CD4-positive, alpha-beta T cell treated with Interleukin-4 for 4 hours (primary cell): ENCODE measurements at places on chromosomes 4 and X.

DNA sequence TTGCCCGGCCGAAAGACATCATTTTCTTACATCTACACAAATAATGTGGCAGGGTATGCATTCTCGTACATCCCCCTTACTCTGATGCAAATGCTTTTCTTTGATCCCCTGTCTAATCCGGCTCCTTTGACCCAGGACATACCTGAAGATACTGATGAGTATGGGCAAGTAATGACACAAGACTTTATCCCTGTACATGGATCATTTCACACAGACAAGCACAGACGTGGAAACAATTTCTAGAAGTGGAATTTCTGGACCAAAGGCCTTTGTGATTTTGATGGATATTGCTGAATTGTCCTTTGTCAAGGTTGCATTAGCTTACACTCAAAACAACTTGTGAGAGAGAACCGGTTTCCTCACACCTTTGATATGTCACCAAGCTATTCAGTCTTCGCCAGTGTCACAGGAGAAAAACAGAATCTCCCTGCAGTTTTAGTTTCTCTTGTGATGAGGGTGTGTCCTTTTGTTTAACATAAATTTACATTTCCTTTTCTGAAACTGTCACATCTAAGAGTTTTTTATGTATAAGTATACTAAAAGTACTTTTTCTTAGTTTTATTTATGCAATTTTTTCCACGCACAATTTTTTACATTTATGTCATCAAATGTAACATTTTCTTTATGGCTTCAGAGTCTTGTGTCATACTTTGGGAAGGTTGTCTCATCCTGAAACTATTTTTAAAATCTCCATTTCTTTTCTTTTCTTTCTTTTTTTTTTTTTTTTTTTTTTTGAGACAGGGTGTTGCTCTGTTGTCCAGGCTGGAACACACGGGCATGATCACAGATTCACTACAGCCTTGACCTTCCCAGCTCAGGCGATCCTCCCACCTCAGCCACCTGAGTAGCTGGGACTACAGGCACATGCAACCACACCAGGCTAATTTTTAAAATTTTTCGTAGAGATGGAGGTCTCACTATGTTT, 25.2 kb downstream of the RWDD4 start:
- no peak for DNase-seq

GRCh38 chr4:25767877-25768725, 94.7 kb downstream of the SEL1L3 start:
- DNase-seq, result peak; percentile 6

DNA sequence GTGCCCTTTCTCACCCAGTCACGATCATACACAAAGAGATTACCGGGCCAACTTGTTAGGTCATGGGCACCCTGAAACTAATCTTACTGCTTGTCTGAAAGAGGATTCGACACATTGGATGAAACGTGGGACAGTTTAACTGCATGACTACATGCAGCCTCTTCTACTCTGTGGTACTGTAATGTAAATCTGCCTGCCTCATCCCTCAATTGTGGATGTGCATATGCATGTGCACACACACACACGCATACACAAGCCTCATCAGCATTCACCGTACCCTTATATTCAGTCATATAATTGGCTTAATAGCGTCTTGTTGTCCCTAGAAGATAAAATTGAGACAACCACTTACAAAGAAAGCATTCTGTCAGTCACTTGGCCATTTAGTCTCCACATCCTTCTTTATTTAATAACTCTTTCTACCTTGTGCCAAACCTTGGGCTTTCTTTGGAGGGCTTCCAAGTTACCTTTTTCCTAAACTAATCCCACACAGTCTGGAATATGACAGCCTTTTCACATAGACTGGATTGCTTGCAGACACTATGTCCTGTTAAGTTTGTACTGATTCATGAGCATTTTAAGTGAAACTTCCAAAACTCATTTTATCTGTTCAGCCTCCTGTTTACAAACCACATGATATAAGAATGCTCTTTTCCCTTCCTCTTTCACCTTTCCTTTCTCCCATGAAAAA, 132.9 kb downstream of the AFF2 start:
- DNase-seq, result no peak

DNA sequence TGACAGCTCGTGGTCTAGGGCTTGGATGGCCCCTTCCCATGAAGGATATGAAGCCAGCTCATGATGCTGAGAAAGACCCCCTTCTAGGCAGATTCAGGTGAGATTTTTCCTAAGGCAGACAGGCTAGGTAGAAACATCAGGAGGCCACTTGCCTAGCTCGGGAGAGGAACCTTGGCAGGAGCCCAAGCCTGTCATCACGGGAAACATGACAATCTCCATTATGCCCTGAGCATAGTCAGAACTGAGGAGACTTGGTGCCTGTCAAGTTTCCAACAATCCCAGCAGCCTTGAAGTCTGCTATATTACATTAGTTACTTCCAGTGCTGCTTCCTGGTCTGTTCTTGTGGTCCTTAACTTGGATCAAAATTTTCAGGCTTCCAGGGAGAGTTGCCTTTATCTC, 18.7 kb upstream of the WDR1 start:
- no peak for DNase-seq

GRCh38 chr4:158823461-158823873, 54.6 kb downstream of the FNIP2 start:
- no peak for DNase-seq

DNA sequence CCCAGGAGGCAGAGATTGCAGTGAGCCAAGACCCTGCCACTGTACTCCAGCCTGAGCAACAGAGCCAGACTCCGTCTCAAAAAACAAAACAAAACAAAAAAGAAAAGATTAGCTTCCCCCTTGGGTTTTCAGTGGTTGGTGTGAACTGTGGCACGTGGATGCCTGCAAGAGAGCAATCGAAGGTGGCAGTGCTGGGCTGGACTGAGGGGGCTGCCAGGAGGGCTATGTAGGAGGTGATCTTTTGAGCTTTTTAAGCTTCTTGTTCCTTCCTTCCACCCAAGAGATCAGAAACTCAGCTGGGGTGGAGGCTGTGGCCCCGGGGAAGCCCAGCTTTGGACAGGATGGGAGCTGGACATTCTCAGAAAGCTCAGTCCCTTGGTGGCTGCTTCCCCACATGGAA, 49.6 kb downstream of the PRPS1 start:
- DNase-seq, result no peak

- DNase-seq, result no peak
Observed at GRCh38 chrX:50536955-50537354, 66.3 kb upstream of the DGKK start.

- DNase-seq, result peak; percentile 41
Observed at GRCh38 chr4:69823481-69824186, 36.3 kb downstream of the SULT1E1 start.

- DNase-seq, result no peak
Observed at GRCh38 chr4:89334311-89334710, 26.7 kb upstream of the GPRIN3 start.

DNA sequence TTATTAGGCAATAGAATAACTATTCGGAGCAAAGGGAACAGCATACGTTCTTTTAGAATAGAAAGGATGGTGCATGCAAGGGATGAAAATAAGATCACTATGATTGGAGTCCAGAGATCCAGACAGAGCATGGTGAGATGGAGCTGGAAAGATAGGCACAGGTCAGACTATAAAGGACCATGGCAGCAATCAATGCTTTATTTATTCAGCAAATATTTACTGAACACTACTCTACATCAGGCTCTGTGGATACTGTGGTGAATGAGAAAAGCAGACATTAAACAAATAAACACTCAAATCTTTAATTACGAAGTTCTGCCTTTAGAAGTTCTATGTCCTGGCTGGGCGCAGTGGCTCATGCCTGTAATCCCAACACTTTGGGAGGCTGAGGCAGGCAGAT, 44.7 kb upstream of the ACSL4 start:
- no peak for DNase-seq

DNA sequence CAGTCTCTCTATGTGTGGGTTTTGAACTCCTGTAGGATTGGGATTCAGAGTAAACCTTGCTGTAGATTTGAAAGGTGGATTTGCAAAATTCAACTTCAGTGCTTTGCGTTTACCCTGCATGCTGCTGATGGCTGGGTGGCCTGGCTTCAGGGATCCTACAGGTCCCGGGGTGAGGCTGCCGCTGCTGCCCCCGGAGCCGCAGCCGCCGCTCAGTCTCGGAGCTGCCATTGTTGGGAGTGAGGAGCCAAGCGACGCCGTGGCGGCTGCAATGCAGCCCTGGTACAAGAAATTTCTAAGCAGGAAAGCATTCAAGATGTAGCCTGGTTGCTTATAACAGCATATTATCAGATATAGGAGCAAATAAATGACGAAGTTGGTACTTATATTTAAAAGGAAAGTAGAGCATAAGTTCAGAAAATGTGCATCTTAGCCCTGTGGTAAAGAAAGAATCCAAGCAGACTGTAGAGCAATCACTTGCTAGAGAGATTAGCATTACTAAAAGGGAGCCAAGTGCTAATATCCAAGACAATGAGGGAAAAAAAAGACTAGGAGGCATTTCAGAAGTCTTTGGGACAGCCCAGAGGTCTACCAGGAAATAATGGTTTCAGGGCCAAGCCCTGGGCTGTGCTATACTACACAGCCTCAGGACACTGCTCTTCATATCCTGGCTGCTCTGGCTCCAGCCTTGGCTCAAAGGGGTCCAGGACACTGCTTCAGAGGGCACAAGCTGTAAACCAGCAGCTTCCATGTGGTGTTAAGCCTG, 36.9 kb upstream of the CHIC1 start:
- no peak for DNase-seq

DNA sequence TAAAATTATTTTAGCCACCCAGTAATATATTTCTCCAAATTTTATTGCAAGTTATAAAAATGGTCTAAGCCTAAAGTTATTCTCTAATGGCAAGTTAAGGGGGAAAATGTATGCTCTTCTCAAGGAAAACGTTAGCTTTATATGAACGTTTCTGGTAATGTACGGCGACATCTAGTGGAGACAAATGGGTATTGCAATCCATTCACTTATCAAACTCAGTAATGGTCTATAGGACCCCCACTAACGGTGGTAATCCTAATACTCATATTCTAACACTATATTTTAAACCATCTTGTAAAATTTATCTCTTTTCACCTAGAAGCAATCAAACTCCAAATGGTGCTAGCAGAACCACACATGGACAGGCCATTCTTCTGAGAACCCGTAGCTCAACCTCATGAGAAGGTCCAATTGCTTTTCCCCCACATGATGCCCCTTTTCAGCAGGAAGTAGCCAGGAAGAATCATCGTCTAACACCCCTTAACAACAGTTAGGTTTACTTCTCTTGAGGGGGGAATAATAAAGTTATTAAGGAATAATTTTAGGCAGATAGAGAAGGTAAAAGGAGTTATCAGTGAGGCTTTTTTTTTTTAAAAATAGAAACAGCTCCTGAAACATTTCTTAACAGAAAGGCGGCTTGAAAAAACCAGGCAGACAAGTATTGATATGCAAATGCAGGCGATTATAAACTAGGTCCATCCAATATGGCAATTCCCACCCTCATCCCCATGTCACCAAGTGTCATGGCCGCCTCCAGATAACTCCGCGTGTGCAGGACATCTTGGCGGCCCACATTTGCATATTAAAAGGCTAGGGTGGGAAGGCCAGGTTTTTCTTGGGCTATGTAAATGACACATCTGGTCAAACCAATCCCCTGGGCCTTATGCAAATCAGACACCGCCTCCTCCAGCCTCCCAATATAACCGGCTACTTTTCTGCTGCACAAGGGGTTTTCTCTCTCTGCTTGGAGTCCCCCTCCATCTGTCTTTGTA, 35.0 kb downstream of the NUDT11 start:
- peak; percentile 31 for DNase-seq

- DNase-seq, result no peak
Observed at GRCh38 chrX:104742355-104742754, 176.4 kb downstream of the IL1RAPL2 start.

DNA sequence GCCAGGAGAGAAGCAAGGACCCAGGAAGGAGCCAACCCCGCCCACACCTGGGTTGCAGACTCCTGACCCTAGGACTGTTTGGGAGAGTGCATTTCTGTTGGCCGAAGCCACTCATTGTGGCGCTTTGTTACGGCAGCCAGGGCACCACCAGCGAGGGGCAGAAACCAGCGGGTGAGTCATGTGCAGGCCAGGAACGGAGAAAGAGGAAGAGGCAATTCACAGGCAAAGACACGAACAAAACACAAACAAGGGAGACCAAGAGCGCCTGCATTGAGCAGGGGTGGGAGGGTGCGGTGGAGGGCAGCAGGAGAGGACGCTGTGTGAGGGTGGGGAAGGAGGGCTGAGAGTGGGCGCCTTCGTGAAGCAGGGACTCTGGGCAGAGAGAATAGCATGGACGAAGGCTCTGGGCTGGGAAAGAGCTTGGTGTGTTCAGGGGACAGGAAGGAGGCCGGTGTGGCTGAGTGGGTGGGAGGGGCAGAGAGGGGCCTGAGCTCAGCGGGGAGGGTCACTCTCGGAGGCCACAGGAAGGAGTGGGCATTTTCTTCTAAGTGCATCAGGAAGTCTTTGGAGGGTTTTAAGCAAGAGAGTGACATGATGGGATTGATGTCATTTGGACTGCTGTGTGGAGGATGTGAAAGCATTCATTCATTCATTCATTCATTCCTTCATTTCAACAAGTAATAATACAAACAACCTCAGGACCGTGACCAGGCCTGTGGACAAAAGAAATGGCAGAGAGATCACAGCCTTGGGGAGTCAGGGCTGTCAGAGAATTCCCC, 12.2 kb upstream of the WFS1 start:
- DNase-seq, result no peak

GRCh38 chr4:109207061-109207460, 95.4 kb downstream of the COL25A1 start:
- DNase-seq, result no peak

DNA sequence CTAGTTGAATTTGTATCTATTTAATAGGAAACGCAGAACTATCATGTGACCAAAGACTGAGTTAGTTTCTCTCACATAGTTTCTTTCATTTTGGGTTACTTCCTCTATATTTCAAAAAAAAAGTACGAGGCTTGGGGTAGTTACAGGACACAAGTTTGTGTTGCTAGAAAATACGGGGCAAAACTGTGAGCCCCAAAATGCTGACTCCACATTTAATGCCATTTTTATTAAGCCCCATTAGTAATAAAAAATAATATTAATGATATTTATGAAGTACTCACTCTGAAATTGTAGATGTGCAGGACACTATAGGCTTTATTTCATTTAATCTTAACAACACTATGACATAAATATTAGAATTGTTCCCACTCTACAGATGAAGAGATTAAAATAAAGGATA, 268.6 kb downstream of the DTHD1 start:
- DNase-seq, result no peak

- DNase-seq, result no peak
Observed at GRCh38 chrX:112734290-112734689, 54.6 kb upstream of the LHFPL1 start.

DNA sequence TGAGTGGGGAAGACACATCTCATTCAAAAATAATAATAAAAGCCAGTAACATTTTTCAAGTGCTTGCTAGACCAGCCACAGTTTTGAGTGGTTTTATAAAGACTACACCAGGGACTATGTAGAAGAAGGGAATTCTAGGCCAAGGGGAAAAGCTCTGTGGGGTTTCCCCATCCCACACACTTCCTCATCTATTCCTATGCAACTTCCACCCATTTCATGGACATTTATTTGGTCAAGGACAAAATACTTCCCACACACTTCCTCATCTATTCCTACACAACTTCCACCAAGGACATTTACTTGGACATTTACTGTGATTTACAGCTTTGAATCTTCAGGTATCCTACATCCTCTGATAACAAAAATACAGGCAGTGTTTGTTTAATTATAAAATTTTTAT, 86.5 kb upstream of the KLF3 start:
- no peak for DNase-seq
